ENCODE measurements at places on chromosomes 4 and X.

DNA sequence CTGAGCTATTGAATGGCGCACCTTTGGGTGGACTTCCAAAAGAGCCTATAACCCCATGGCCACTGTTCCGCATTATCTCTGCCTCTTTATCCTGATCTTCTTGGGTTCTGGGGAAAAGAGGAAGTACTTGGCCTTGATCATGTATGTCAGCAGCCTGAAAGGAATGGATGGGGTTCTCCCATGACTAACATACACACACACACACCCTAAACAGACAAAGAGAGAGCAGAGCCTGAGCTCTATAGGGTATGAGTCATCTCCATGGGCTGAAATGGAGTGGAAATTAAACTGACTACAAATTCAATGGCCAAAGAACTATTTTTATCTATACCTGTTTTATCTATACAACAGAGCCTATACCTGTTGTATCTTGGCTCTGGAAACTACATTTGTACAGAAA is 141.5 kb upstream of the MTMR8 start:
- no peak for DNase-seq

DNA sequence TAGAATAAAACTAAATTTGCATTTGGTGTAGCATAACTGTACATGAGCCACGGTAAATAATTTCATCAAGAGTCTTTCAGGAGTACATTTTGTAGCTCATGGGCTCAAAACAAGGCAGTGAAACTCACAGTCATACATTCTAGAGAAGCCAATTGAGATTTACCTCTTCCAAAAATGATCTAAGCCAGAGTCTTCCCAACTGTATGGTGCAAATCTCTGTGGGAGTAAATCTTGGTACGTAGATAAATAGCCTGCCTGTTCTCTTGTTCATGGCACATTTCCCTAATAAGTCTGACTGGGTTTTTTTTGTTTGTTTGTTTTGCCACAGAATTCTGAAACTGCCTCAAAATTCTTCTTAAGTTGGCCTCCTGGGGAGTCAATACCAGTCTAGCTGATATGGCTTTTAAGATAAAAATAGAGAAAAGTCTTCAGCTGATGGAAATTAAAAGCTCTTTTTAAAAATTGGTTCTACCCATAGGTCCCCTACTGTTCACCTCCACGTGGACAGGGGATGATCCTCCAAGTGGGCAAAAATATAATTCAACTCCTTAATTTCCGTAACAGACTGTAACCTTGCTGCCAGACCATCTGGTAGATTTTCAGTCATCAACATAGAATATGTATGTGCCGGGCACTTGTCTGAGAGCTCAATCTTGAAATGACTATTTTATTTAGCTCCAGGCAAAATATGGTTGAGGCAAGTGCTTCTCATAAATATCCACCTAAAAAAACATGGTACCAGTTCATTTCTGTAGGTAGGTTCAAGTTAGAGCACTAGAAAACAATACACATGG is 365.4 kb downstream of the PDHA2 start:
- no peak for DNase-seq

- DNase-seq = no peak
Measured at GRCh38 chr4:99800332-99801004, 16.2 kb upstream of the DAPP1 start.

DNA sequence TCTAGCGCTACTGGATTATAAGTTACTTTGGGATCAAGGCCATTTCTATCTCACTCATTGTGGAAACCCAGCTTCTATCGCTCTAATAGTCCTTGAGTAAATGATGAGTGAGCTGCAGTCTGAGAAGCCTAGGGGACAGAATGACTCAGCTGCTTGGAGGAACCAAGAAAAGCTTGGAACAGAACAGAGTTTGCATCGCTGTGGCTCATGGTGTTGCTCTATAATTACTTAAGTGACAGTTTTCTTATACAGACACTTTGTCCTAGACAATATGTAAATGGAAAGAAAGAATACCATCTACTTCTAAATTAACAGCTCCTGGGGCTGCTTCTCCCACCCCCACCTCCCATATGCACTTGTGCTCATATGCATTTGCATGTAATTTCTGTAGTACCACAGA is 156.9 kb downstream of the SLIT2 start:
- no peak for DNase-seq

DNA sequence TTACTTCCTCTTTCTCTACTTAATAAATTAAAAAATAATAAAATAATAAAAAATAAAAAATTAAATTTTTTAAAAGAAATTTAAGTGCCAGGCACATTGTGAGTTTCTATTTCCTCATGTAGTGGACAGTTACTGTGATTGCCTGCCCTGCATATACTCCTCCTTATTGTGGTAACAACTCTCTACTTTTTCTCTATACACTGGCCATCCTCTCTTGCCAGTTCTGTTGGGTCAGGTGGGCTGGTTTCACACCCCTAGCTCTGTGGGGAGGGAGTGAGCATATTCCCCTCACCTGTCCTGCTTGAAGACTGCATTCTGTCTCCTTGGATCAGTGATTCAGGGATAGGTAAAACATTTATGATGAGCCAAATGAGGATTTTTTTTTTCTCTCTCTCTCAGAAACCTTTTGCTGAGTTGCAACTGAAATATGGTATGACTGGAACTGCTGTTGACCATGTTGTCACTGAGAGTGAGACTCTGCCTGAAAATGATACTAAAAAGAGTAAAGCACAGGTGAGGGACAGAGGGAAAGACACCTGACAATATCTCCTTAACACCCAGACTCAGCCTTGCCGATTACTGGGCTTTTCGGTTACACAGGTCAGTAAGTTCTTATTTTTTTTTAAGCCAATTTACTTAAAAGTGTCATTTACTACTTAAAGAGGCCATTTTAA is 37.2 kb downstream of the CXXC4 start:
- DNase-seq = no peak

DNA sequence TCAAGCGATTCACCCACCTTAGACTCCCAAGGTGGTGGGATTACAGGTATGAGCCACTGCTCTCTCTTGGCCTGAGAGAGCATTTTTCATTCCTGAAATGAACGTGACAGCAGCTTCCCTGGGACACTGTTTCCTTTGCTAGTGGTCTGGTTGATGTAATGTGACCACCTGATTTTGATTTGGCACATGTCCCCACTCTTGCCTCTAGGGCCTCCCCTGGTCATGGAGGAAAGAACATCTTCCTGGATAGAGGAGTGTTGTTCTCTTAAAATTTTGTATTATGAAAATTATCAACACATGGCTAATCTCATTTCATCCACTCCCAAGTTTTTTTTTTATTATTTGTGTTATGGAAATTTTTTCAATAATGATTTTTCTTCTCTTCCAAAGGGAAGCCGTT is 23.8 kb downstream of the SLC9B2 start:
- DNase-seq = no peak

DNA sequence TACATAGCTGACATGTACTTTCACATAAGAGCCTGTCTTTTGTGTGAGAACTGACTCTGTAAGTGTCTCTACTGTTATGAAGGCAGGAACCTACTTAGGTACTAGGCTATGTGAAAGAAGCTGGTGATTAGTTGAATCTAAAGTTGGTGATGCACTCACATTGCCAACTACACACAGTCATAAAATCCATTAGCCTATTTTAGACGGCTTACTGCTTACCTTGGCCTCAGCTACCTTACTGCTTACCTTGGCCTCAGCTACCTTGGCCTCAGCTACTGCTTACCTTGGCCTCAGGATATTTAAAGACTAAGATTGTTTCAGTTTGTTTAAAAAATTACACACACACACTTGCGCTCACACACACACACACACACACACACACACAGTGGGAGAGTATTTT is 549.7 kb downstream of the IL1RAPL1 start:
- no peak for DNase-seq

GRCh38 chr4:41504167-41504818 is 33.7 kb upstream of the LIMCH1 start:
- DNase-seq = no peak

DNA sequence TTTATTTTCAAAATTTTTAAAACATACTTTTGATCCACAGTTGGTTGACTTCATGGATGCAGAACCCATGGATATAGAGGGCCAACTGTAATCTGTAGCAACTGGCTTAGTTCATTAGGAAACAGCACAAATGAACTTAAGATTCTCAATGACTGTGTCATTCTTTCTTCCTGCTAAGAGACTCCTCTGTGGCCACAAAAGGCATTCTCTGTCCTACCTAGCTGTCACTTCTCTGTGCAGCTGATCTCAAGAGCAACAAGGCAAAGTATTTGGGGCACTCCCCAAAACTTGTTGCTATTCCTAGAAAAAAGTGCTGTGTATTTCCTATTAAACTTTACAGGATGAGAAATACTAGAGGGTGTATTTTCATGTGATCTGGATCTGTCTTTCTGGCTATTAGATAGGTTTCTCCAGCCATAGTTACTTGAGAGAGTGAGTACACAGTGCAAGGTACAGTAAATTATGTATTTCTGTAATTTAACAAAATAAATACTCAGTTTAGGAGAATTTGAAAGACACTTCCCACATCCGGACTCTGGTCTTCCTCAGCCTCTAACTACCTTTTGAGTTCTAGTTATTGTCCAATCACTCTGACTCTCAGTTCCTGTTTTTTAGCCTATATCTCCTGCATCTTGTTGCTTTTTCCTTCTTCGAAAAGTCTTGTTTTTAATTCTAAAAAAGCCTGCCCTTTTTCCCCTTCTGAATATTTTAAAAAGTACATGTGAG is 21.8 kb downstream of the TLR2 start:
- no peak for DNase-seq

DNA sequence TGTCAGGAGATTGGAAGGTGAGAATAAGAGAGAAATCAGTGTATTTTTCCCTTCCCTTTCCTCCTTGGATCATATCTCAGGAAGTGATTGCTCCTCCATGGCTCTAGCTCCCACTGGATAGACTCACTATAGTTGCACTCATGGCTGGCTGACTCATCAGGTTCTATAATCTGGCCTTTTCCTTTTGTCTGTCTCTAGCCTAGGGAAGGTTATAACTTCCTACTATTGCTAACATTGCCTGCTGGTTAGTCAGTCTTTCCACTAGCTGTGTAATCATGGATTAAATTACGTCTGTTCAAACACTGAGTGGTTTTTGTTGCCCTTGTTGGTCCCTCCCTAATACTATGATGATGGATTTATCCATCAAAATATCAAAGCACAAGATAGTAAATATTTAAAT is 195.5 kb upstream of the VEGFC start:
- no peak for DNase-seq

- DNase-seq = no peak
Measured at GRCh38 chr4:8606476-8606875, 13.9 kb downstream of the CPZ start.

GRCh38 chr4:5545271-5545670 is 163.1 kb downstream of the EVC2 start:
- no peak for DNase-seq

GRCh38 chr4:145723336-145723735 is 43.4 kb downstream of the C4orf51 start:
- no peak for DNase-seq

DNA sequence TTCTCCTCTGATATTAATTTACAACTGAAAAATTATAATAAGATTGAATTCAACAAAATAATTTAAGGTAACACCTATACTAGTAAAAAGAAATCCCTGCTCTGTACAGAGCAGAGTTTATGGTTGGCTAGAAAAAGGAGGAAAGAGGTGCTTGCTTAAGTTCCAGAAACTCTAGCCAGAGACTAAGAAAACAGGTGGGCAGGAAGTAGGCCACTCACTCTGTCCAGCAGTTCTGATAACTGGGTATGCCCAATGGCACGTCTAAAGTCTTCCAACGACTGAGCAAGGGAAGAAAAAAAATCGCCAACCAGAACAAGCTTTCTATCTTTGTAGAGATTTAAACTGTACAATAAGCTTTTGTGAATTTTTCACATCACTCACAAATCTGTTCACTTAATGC is 42.1 kb downstream of the TMEM165 start:
- DNase-seq = no peak

DNA sequence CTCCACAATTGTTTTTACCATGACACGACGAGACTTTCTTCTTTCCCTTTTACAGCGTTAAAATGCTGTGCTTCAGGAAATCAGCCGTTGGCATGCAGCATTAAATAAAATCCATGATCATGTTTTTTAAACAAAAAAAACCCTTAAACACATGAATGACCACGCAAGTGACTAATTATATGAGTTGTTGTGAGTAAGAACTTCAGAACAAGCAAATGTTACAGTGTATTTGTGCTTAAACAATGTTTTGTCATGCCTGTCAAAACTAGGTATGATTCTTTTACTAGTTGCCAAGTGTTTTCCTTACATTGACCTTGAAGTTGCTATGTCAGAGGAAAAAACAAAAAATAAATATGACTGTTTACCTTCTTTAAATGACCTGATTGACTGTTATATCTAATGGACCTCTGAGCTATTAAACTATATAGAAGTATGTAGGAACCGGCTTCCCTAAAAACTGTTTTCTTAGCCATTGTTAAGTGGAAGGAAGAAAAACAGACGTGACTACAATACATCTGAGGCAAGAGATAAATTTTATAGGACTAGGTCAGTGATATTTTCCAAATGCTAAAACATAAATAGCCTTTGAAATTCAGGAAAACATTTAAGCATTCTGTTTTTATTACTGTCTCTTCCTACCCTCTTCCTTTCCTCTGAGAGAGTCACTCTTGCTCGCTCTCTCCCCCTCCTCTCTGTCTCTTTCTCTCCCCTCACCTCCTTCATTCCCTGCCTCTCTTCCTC is 197.1 kb downstream of the PALLD start:
- no peak for DNase-seq

DNA sequence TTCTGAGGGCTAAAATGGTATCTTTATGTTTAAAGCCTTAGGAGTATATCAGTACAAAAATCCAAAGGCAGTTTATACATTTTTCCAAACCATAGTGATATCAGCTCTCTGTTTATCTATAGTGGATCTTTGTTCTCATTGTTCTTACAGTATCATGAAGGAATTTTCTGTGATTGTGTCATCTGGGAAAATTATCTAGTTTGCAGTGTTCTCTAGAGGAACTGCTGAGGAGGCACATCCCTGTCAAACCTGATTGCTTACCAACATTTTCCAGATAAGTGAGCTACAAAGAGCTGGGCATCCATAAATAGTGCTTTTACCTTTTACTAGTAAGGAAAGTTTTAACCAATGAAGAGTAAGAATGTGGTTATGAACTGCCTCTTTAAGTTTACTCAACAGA is 44.9 kb upstream of the SLC25A31 start:
- no peak for DNase-seq

GRCh38 chr4:95627024-95627605 is 78.3 kb upstream of the UNC5C start:
- no peak for DNase-seq

DNA sequence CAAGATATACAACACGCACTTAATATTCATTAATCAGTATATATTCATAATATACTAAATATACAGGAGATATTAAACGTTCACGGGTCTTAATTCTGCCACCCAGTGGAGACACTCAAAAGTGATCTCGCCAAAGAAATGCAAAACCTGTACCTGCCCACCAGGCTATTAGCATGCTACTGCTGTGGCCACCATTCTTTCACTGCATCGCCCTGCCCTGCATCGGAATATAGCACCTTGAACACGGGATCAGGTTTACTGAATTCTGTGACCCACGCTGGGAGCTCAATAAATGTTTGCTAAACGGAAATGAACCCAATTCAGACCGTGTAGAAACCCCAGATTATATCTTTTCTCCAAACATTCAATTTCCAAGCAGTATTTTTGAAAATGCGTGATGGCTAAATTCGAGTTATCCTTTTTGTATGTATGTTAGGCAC is 840 bp upstream of the CLCN3 start:
- DNase-seq = no peak

Data from central memory CD4-positive, alpha-beta T cell (primary cell).